Articular chondrocyte of knee joint (primary cell): ENCODE measurements at places on chromosomes 13 and 19. TPM values are rescaled to one million over a fixed set of nuclear protein-coding genes. Genes with fewer than 3 reads are reported as not detected.

Gene ZNF837
- 2.2 and 2.7 TPM in 2 replicates for total RNA-seq

Gene ZFR2
- total RNA-seq, result not detected in 2 replicates

Gene LRG1
- total RNA-seq, result not detected in 2 replicates

Gene SKA3
- 15.4 and 20.2 TPM in 2 replicates for total RNA-seq

Gene PABPC3
- total RNA-seq, result 0.39 and 0.43 TPM in 2 replicates

Gene TEX29
- not detected in 2 replicates for total RNA-seq

Gene LGALS13
- not detected in 2 replicates for total RNA-seq

Gene SOHLH2
- total RNA-seq, result 0.13 and 0.86 TPM in 2 replicates

Gene CAB39L
- total RNA-seq, result 29.9 and 32.6 TPM in 2 replicates

Gene FPR3
- not detected in 2 replicates for total RNA-seq

Gene OR4F17
- total RNA-seq, result not detected in 2 replicates

Gene DCT
- total RNA-seq, result 0.13 and 0.54 TPM in 2 replicates

Gene SELENOV
- total RNA-seq, result not detected in 2 replicates

Gene ZNF724
- total RNA-seq, result 6.4 and 10.9 TPM in 2 replicates

Gene OSCAR
- total RNA-seq, result 0.11 and 0.39 TPM in 2 replicates

Gene TUBA3C
- not detected in 2 replicates for total RNA-seq
